ENCODE measurements at places on chromosomes 16 and 17.

- DNase-seq: no peak
Measured at GRCh38 chr17:56936697-56937322, 23.0 kb upstream of the TRIM25 start.

DNA sequence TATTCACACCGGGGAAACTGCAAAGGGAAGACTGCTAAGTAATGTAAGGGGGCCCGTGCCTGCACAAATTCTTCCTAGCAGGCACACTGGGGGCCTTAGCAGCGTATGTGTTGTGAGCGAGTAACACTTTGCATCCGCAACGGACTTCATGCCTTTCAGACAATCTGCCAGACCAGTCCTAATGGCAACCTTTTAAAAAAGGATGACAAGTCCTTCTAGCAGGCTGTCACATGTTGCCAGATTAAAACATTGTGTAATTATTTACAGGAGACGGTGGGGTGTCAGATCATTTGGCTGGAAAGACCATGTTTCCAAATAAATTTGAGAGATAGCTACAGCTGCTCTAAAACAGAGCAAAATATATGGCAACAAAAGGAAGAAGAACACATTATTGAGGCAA, 46.1 kb downstream of the CPPED1 start:
- no peak for DNase-seq

GRCh38 chr17:60325730-60326524, 66.0 kb downstream of the USP32 start:
- no peak for DNase-seq

- no peak for DNase-seq
Measured at GRCh38 chr17:79137015-79137788, 62.6 kb downstream of the ENGASE start.

DNA sequence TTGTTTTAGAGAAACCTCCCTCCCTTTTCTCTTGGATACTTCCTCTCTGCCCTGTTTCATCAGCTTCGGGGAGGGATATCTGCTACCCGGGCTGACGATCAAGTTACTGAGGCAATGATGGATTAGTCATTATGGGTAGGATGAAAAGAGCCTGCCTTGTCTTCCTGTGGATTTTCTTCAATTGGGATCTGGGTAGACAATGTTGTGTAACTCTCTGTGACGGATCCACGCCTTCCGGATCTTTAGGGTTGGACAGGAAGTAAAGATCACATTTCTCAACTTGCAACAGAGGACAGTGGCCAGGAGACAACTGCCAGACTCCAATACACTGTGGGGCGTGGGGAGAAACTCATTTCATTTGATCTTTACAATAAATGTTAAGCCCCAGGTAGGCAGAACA, 11.3 kb upstream of the CHST6 start:
- DNase-seq: peak; percentile 81
